ENCODE measurements at places on chromosomes 12 and 14.

DNA sequence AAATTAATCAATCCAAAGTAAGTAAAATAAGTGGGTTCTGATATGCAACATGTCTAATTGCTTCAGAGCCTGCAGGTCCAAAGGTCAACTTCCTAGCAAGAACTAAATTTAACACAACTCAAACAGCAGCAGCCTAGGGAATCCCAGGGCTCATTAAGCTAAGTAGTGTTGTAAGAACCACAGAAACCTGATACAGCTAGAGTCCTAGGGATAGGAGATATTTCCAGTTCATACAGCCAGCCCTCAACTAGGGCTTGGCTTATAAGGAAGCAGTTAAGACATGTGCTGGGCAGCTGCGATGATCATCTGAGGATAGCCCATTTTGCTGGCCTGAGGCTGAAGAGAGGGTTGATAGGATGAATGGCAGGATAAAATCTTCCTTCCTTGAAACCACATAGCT is at the start of gene OR4Q3:
OR4Q3 (plus strand) TSS at position 316 of the 400 bp plus-strand sequence.
- no peaks in the 10 kb centered on the region for H3K4me1 ChIP-seq
- DNase-seq: no peak
- H3K27me3 ChIP-seq: no peaks in the 10 kb centered on the region
- H3K36me3 ChIP-seq: no peaks in the 10 kb centered on the region
- H3K4me3 ChIP-seq: no peak within 1 kb of the TSS

DNA sequence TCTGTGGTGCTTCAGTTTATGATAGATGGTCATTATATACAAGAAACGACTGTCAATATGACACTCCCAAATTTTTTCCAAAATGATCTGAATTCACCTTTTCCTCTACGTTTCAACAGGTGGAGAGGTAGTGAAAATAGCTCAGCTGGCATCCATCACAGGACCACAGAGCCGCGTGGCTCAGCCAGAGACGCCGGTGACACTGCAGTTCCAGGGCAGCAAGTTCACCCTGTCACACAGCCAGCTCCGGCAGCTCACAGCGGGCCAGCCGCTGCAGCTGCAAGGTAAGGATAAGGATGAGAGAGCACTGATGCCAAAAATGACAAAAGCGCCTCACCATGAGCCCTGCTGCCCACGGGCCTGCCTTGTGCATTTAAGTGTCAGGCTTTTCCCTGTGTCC is 73.9 kb downstream of the EP400 start:
- H3K27ac ChIP-seq: no peak overlapping the region
- H3K27me3 ChIP-seq: no peaks in the 10 kb centered on the region
- H3K36me3 ChIP-seq: peaks cover 98% of the 10 kb centered on the region
- H3K4me3 ChIP-seq: no peak overlapping the region
- H3K4me1 ChIP-seq: no peaks in the 10 kb centered on the region

- no peak overlapping the region for H3K27ac ChIP-seq
- no peaks in the 10 kb centered on the region for H3K36me3 ChIP-seq
- no peaks in the 10 kb centered on the region for H3K4me1 ChIP-seq
- no peak overlapping the region for H3K4me3 ChIP-seq
- no peak for DNase-seq
Observed at GRCh38 chr14:32136027-32136825, 59.1 kb downstream of the ARHGAP5 start.

DNA sequence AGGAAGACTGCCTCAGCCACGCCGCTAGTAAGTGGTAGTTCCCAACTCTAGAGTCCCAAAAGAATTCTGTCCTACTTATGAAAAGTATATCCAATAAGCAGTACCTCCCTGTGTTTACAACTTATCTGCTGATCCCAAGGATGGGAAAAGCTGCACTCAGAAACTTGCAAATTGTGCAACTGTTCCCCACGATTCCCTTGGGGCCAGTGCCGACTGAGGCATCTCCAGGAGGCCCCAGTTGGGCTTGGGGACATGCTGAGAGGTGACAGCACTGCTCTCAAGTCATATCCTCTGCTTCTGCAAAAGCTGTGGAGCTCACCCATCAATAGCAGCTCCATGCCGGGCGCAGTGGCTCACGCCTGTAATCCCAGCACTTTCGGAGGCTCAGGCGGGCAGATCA is 23.7 kb downstream of the SPRING1 start:
- H3K27ac ChIP-seq: no peak overlapping the region
- peaks cover 40% of the 10 kb centered on the region for H3K36me3 ChIP-seq

DNA sequence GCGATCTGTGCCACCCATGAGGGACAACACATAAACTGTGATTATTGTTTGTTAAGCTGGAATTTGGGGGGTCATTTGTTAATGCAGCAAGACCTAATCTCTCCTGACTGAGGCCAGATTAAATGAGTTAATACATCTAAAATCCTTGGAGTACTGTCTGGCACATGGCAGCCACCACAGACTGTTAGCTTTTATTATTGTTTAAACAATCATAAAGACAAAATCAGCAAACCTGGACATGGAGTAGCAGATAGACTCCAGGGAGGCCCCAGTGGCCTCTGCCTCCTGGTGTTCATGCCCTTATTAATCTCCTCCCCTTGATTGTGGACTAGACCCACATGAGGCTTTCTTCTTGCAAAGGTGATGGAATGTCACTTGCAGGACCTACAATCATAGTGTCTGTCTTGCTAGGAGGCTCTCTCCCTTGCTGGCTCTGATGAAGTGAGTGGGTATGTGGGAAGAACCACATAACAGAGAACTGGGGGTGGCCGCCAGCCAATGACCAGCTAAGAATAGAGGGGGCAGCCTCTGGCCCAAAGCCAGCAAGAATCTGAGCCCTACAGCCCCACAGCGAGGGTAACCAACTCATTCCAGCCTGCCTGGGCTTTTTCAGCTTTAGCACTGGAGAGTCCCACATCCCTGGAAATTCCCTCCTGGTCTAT is 142.0 kb downstream of the SCARB1 start:
- no peaks in the 10 kb centered on the region for H3K36me3 ChIP-seq
- no peaks in the 10 kb centered on the region for H3K27me3 ChIP-seq
- H3K4me1 ChIP-seq: peaks cover 34% of the 10 kb centered on the region
- H3K4me3 ChIP-seq: no peak overlapping the region
- H3K27ac ChIP-seq: peak overlapping the region; percentile 27
- no peak for DNase-seq

- peak overlapping the region; percentile 71 for H3K4me3 ChIP-seq
- H3K27ac ChIP-seq: peak overlapping the region; percentile 85
- no peaks in the 10 kb centered on the region for H3K27me3 ChIP-seq
Observed at GRCh38 chr12:12612358-12612757, 682 bp downstream of the CREBL2 start.

DNA sequence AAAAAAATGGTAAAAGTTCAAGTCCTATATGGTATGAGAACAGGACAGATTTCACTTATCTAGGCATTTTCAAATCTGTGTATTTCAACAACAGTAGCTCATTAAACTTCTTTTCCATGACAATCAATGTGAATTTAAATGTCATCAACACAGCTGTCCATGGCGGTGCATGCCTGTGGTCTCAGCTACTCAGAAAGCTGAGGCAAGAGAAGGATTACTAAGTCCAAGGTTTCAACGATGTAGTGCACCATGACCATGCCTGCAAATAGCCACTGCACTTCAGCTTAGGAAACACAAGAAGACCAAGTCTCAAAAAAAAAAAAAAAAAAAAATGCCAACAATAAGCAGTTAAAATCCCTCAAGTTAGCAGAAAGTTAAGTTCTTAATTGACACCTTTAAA is 214.6 kb downstream of the C12orf50 start:
- H3K4me1 ChIP-seq: no peaks in the 10 kb centered on the region
- no peak for DNase-seq
- no peak overlapping the region for H3K27ac ChIP-seq
- no peaks in the 10 kb centered on the region for H3K27me3 ChIP-seq
- H3K36me3 ChIP-seq: no peaks in the 10 kb centered on the region
- no peak overlapping the region for H3K4me3 ChIP-seq

- no peak overlapping the region for H3K27ac ChIP-seq
- no peak overlapping the region for H3K4me3 ChIP-seq
- H3K36me3 ChIP-seq: peaks cover 38% of the 10 kb centered on the region
- no peaks in the 10 kb centered on the region for H3K27me3 ChIP-seq
- no peak for DNase-seq
- no peaks in the 10 kb centered on the region for H3K4me1 ChIP-seq
Observed at GRCh38 chr12:132948146-132949066, 7.7 kb downstream of the ZNF605 start.

GRCh38 chr12:5758347-5758746 is 186.7 kb downstream of the ANO2 start:
- no peak overlapping the region for H3K27ac ChIP-seq
- peaks cover 11% of the 10 kb centered on the region for H3K27me3 ChIP-seq
- H3K4me1 ChIP-seq: no peaks in the 10 kb centered on the region
- no peaks in the 10 kb centered on the region for H3K36me3 ChIP-seq

GRCh38 chr12:69168828-69169227 is 70.5 kb upstream of the CPSF6 start:
- H3K27ac ChIP-seq: no peak overlapping the region
- H3K4me1 ChIP-seq: no peaks in the 10 kb centered on the region

DNA sequence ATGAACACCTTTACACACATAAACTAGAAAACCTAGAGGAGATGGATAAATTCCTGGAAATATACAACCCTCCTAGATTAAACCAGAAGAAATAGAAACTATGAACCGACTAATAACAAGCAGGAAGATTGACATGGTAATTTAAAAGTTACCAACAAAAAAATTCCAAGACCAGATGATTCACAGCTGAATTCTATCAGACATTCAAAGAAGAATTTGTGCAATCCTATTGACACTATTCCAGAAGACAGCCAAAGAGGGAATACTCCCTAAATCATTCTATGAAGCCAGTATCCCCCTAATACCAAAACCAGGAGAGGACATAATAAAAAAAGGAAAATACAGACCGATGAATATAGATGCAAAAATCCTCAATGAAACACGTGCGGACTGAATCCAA is 102.6 kb upstream of the KRR1 start:
- H3K27me3 ChIP-seq: no peaks in the 10 kb centered on the region
- H3K36me3 ChIP-seq: no peaks in the 10 kb centered on the region
- no peak overlapping the region for H3K4me3 ChIP-seq
- H3K27ac ChIP-seq: no peak overlapping the region
- DNase-seq: no peak

DNA sequence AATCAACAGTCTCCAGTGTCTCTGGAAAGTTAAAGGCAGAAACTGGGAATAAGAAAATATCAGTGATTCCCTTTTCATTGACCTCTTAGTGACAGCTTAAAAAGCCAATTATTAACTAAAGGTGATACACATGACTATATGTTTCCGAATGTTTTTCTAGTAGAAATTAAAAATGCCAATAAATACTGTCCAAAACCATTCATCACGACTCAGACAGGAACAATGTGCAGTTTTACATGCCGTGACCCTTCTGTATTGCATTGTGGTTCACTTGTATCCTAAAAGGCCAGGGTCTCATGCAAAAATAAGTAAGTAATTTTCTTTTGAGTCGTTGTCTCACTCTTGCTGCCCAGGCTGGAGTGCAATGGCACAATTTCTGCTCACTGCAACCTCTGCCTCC is 105.9 kb upstream of the TTC7B start:
- H3K36me3 ChIP-seq: peaks cover 4% of the 10 kb centered on the region
- H3K4me3 ChIP-seq: no peak overlapping the region
- no peaks in the 10 kb centered on the region for H3K4me1 ChIP-seq

- no peak for DNase-seq
- no peaks in the 10 kb centered on the region for H3K36me3 ChIP-seq
- H3K4me1 ChIP-seq: no peaks in the 10 kb centered on the region
- H3K27ac ChIP-seq: no peak overlapping the region
- H3K4me3 ChIP-seq: no peak overlapping the region
Observed at GRCh38 chr12:48545833-48546469, 20.5 kb downstream of the OR8S1 start.

- H3K27me3 ChIP-seq: no peaks in the 10 kb centered on the region
- no peaks in the 10 kb centered on the region for H3K36me3 ChIP-seq
- H3K4me3 ChIP-seq: no peak overlapping the region
Observed at GRCh38 chr12:43964033-43964432, 128.2 kb downstream of the TMEM117 start.

GRCh38 chr12:63304887-63305316 is 153.9 kb upstream of the AVPR1A start:
- no peaks in the 10 kb centered on the region for H3K36me3 ChIP-seq
- no peak overlapping the region for H3K27ac ChIP-seq
- DNase-seq: no peak

DNA sequence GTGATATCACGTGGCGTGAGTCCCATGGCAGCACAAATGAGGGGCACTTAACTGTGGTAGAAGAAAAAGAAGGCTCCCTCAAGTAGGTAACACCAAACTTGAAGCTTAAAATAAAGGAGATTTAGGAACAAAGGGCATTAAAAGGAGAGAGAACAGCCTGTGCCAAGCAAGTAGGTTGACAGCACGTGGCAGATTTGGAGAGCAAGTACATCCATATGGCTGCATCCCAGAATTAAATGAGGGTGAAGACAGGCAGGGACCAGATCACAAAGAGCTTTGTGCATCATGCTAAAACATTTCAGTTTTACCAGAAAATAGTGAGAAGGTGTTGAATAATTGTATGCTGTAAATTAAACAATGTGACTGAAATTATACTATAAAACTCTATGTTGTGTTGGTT is 32.8 kb downstream of the KCNMB4 start:
- no peak overlapping the region for H3K27ac ChIP-seq
- no peaks in the 10 kb centered on the region for H3K4me1 ChIP-seq
- DNase-seq: no peak
- no peaks in the 10 kb centered on the region for H3K36me3 ChIP-seq
- no peak overlapping the region for H3K4me3 ChIP-seq

DNA sequence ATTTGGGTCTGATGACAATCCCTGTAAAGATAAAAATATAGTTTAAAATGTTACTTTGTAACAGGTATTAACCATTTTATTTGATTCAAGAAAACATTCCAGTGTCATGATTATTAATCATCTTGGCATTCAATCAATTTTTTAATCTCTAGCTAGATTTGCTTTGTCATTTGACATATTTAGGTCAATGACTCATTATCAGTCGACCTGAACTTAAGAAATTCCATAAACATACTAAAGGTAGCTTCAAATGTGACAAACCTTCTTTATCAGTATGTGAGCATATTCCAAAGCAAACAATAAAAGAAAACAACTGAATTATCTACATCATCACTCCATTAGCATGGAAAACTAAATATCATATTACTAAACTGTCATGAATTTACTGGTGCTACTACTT is 50.8 kb upstream of the CDKL1 start:
- DNase-seq: no peak
- no peak overlapping the region for H3K27ac ChIP-seq
- H3K4me3 ChIP-seq: no peak overlapping the region
- no peaks in the 10 kb centered on the region for H3K27me3 ChIP-seq
- peaks cover 81% of the 10 kb centered on the region for H3K36me3 ChIP-seq

GRCh38 chr12:64808110-64808509 is 16.3 kb upstream of the TBC1D30 start:
- H3K36me3 ChIP-seq: no peaks in the 10 kb centered on the region
- H3K4me3 ChIP-seq: no peak overlapping the region
- H3K4me1 ChIP-seq: no peaks in the 10 kb centered on the region
- H3K27me3 ChIP-seq: no peaks in the 10 kb centered on the region
- no peak overlapping the region for H3K27ac ChIP-seq

DNA sequence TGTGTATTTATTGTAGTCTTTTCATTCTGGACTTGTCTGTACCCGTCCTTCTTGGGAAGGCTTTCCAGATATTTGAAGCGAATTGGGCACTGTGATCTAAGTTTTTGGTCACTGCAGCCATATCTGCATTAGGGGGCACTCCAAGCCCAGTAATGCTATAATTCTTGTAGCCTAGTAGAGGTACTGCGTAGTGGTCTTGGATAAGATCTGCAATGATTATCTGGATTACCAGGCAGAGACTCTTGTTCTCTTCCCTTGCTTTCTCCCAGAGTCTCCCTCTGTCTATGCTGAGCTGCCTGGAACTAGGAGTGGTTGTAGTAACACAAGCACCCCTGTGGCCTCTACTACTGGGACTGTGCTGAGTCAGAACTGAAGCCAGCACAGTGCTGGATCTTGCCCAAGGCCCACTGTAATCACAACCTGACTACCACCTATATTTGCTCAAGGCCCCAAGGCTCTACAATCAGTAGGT is 30.0 kb downstream of the SLC38A2 start:
- no peaks in the 10 kb centered on the region for H3K27me3 ChIP-seq
- no peaks in the 10 kb centered on the region for H3K4me1 ChIP-seq
- no peak overlapping the region for H3K27ac ChIP-seq
- no peaks in the 10 kb centered on the region for H3K36me3 ChIP-seq
- DNase-seq: no peak
